ENCODE measurements at places on chromosomes 11 and 22.

- peak; percentile 59 for DNase-seq
Observed at GRCh38 chr11:44842220-44842619, 108.5 kb downstream of the TP53I11 start.

DNA sequence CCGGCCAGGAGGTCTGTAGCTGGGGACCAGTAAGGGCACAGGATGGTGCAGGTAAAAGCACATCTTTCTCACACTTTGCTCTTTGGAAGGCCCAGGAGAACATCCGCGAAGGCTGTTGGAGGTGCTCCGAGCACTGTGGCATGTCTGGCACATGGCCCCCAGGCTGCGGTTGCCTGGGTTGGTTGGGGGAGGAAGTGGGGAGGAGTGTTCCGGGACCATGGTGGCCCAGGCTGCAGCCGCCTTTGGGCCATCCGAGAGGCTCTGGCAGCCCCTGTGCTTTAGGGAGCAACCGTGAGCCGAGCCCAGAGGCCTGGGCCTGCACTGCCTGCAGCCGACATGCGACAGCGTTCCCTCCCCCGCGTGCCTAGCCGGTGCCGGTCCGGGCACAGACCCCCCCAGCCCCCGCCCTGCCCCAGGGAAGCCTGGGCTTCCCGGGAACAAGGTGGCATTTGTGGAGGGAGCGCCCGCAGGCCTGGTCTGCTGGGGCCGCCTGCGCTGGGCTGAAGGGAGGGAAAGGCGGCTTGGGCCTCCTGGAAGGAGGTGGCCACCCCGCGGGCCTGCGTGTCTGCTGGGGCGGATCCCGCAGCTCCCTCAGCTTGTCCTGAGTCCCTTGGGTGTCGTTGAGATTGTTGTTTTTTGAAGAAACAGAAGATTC, 57.9 kb downstream of the GRAMD4 start:
- no peak for DNase-seq

DNA sequence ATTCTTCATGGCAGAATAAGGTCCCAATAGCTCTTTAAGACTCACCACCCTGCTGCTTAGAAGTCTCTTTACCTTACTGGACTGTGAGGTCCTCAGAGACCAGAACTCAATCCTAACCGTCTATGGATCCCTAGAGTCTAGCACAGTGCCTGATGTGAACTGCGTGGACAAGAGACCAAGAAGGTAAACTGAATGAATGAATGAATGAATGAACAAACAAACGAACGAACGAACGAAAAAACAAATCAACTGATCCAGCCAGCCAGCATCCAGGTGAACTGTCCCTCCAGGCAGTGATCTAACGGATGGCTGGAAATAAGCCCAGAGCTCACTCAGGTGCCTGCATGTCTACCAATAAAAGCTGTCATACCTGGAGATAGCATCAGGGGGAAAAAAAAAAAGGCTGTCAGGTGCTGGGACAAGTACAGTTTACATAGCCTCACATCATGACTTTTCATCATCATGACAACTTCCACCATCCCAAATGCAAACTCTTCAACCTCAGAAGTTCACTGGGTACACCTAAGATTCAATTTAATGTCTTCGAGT, 59.8 kb downstream of the PACSIN2 start:
- DNase-seq, result no peak

DNA sequence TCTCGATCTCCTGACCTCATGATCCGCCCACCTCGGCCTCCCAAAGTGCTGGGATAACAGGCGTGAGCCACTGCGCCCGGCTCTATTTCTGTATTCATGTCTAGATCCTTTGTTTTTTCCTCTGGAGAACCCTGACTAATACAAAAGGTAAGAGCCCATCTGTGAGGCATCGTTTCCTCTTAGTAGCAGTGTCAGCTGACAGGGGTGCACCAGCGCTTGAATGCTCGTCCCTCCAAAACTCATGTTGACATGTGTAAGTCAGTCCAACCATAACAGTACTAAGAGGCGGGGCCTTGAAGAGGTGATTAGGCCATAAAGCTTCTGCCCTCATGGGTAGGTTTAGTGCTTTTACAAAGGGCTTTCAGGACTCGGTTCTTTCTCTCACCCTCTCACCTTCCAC, 470.1 kb upstream of the B3GAT1 start:
- no peak for DNase-seq

GRCh38 chr11:115700981-115701875, 197.0 kb upstream of the CADM1 start:
- DNase-seq, result peak; percentile 62

DNA sequence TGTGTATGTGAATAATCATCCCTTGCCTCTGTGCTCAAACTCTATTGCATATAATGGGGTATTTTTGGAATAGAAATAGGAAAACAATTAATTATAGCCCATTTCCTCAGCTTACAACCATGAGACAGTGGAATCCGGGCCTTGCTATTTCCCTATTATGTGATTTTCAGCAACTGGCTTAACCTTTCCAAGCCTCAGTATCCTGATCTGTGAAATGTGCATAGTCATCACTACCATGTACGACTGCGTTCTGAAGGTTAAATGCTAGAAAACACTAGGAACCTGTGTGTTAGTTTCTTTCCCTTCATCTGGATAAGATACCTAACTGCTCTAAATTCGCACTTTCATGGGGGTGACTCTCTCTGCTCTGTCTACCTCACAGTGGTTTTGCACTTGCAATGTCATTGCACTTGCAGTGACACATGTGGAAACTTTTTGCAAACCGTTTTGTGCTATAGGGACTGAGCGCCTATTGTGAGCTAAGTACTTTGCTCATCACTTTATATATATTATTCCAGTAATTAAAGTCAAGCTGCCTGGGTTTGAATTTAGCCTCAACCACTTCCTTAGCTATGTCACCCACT, 48.3 kb downstream of the IRAG1 start:
- no peak for DNase-seq

GRCh38 chr22:22030493-22031182, 48.1 kb upstream of the TOP3B start:
- no peak for DNase-seq

- no peak for DNase-seq
Observed at GRCh38 chr11:32396991-32397390, 38.3 kb downstream of the WT1 start.

DNA sequence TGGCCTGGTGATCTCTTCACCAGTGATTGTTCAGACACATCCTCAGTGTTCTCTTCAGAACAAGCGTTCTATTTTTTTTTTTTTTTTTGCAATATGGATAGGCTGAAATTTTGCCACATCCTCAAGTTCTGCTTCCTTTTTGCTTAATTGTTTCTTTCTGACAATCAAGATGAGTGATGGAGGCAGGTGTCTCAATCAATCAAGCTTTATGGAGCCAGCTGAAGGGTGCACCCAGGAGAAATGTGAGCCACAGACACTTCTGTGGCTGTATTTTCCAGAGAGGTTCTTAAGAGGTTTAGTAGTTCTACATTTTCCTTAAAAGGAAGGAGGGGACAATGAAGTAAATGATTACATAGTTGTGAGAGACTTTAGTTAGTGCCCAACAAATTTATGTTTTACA, 43.9 kb upstream of the ASPHD2 start:
- no peak for DNase-seq

DNA sequence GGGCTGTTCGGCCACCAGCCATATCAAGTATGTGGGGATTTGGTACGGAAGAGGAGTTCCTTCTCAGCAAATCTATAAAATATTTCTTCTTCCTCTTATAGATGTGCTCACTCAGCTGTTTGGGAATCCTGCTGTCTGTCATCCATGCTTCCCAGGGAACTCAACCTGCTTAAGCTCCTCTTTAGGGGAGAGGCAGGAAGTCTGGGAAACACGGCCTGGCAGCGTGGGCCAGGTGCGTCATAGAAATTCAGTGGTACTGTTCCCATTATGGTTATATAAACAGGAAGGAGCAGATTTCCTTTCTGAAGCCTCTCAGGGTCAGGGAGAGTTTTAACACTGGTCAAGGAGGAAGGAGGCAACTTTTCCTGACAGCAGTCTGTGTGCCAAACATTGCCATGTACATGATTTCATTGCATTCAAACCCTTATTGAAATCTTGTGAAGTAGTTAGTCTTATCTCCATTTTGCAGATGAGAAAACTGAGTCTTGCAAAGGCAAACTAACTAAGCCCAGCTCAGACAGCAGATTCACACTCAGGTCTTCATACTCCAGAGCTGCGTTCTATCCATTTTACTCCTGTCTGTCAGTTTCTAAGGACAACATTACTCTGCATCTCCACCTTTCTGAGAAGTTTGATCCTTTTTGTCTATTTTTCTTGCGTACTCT, 35.4 kb upstream of the AMOTL1 start:
- DNase-seq, result no peak

DNA sequence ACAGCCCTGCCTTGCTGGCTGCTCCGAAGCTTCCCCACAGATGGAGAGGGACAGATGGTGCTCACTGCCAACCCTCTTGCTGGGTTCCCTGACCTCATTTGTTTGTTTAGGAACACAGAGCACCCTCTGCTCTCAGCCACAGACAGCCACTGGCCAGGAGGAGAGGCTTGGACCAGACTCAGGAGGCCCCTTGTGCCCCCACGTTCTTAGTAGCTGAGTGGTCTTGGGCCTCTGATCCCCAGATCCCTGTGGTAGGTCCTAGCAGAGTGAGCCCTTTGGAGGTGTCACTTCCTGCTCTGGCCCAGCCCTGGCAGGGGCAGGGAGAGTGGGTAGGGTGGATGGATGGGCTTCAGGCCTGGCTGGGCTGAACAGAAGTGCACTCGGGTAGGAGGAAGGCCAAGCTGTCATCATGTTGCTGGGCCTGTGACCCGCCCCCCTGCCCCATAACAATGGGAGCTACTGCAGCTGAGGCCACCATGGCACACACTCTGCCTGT, 84.0 kb downstream of the DHCR7 start:
- DNase-seq, result peak; percentile 73

GRCh38 chr22:30763815-30764673, 69.4 kb downstream of the OSBP2 start:
- DNase-seq, result no peak

DNA sequence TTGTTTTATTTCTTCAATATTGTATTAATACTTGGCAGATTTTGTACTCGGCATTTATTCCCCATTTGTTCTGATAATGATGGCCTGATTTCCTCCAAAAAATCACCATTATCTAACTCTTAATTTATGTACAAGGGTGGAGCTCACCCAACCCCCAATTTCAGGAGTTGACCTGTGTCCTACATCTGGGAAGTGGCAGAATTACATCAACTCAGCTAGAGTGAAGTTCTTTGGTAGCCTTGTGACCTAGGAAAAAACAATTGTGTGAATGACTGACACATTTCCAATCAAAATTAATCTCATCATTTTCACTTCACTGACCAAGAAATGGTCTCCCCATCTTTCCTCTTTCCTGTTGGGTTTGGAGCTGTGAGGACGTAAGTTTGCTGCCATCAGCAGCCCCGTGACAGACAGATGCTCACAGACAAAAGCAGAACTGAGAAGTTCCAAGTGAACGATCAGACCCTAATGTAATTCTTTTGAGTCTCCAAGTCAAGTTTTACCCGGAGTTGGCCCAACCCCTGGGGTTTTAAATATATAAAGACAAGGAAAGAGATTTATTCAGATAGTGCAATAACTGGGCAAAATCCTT, 16.6 kb upstream of the MS4A6E start:
- no peak for DNase-seq

DNA sequence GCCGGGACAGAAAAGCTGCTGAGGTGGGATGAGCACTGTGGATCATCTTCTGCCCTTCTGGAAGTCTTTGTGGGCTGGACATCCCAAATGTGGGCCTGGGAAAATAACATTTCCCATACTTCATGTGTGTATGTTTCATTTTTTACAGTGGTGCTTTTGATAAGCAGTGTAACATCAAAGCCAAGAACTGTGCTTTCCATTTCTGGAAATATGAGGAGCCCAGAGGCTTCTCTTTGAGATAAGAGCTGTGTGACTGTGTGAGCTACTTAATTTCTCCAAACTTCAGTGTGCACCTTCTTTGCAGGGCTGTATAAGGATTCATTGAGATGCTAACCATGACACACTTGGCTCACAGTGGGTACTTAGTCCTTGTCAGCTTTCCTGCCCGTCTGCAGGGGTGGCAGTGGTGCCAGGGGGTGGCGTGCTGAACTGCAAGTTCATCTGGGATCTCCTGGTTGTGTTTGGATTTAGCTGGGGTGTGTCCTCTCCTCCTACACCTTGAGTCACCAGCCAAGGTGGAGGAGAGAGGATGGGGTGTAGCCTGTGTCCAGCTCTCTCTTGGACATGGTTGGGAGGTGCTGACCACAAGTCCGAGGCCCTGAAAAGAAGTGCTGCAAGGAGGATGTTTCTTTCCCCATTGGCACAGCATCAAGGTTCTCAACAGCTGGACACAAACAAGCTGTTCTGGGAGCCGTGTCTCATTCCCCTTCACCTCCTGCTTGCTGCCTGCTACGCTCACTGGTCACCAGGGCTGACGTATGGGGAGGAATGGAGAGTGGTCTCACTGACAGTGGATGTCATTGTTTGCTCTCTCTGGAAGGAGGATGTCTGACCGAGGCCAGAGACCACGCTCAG, 139.4 kb downstream of the TEAD1 start:
- DNase-seq, result no peak

DNA sequence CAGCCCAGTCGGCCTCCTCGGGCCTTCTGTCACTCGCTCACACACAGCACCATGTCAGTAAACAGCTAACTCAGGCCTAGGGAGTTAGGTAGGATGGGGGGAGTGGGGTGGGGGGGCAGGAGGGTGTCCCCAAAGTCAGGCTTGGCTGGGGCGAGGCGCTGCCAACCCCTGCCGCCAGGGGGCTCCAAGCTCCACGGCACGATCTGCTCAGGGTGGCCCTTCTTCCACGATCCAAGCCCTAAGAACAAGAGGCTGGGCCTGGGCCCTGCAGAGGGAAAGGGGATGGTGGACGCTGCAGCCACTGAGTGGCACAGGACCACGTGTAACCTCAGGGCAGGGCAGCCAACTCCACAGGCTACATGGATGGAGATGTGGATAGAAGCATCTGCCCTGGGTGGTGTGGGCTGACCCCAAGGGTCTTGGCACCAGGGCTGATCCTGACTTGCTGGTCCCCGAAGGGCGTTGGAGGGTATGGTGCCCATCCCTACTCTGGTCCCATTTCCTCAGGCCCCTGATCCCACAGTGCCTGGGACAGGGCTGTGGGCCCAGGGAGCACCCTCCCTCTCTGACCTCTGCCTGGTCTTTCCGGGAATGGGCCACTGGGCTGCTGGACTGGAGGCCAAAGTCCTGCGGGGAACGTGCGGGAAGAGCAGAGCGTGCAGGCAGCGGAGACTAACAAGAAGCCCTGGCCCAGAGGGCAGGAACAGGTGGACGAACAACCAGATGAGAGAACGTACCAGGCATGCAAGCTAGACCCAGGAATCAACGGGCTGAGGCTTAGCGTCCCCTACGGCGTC, 29.1 kb upstream of the TXNRD2 start:
- DNase-seq, result no peak

DNA sequence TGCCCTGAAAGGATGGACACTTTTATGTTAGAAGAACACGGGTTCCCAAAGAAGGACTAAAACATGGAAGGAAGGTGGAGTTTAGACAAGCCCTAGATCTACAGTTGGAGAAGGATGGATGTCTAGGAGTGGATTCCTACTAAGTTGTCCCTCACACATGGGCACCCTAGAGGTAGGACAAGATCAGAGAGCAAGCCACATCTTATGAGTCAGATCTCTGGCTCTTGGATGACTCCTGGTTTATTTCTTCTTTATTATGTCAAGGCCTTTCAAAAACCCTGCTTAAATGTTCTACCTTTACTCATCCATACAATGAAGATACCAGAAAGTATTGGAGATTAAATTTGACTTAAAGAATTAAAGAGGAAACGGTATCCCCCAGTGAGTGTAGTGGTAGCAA, 34.4 kb downstream of the PRCP start:
- DNase-seq, result no peak

GRCh38 chr11:69437001-69437875, 44.2 kb upstream of the LINC01488 start:
- no peak for DNase-seq
